Caki2 (cell line): ENCODE measurements at places on chromosomes 1 and 21. TPM values are rescaled to one million over a fixed set of nuclear protein-coding genes. Genes with fewer than 3 reads are reported as not detected.

- DNase-seq: no peak
Observed at GRCh38 chr1:213899413-213899812, 88.4 kb upstream of the PROX1 start.

DNA sequence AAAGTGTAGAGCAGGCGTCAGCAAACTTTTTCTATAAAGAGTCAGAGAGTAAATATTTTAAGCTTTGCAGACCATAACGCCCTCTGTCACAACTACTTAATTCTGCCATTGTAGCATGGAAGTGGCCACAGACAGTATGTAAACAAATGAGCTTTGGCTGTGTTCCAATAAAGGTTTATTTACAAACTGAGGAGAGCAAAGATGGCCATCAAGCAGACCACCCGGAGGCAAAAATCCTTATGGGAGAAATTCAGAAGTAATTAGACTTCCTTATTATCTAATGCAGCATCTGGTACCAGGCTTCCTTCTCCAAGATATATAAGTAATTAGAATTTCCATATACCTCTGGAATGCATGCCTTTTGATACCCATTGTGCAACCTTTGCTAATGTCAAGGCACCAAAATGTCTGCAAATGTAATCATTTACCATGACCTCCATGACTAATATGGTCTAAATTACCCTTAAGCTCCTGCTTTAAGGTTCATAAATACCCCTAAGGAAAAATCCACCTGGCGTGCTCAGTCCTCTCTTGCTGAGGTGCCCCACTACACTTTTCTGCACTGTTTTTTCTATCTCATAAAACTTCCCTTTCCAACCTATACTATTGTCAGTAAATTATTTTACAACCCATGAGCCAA, 377.8 kb downstream of the MATN1 start:
- DNase-seq: peak; percentile 93

GRCh38 chr1:22118291-22118992, 24.5 kb downstream of the WNT4 start:
- DNase-seq: no peak

DNA sequence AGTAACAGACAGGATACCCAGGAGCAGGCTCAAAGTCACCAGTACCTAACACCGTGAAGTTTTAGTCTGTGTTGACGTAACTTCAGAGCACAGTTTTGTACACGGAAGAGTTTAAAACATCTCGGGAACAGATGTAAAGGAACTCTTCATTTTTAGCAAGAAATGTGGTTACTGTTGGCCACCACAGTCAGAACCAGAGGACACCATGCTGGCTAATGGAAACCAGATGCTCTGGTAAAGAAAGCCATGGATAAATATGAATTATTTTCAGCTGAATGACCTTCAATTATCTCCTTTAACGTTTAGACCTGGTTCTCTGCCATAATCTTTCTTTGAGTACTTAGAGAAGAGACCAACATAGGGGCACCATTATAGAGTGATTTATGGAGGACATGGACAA, 115.9 kb downstream of the NTMT2 start:
- DNase-seq: no peak

DNA sequence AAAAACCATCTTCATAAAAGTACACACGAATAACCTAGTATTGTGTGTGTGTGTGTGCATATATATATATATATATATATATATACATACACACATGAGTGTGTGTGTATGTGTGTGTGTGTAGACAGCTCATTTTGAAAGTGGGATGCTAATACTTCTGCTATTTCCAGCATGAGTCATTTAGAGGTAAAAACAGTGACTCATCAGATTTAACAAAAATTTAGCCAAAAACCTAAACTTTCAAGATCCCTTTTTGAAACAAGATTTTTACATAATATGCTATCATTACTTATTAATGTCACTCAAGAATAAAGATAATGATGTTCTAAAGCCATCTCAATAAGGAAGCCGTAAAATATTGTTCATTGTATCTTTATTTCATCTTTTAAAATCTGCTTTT, 35.6 kb upstream of the ADGRL4 start:
- DNase-seq: no peak

DNA sequence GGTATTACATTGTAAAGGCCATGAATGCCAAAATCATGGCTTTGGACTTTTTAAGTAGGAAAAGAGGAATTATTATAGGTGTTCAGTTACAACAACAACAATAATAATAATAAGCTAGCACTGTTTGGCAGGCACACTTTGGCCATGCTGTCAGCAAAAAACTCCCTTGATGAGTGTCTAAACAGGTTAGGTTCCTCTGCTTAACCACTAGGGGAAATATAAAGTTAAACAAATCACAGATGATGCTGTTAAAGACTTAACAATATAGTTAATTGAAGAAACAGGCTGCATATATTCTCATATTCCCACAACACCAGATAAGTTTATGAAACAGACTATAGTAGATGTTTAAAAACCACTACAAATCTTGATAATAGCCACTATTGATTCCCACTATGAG, 46.4 kb downstream of the RGS21 start:
- DNase-seq: no peak

RPRD2 gene
- 3.1 and 3.2 TPM in 2 replicates for total RNA-seq

RPTN gene
- total RNA-seq: not detected in 2 replicates

- DNase-seq: peak; percentile 93
Observed at GRCh38 chr21:16588433-16588860, 858.7 kb downstream of the USP25 start.

GRCh38 chr1:204128464-204128963, 23.3 kb downstream of the ETNK2 start:
- peak; percentile 25 for DNase-seq

GRCh38 chr1:105102371-105102770, 1352.7 kb downstream of the AMY1C start:
- no peak for DNase-seq

- no peak for DNase-seq
Observed at GRCh38 chr1:203465146-203465798, 10.3 kb upstream of the PRELP start.

CCDC24 gene
- 24.9 and 31.2 TPM in 2 replicates for total RNA-seq

- DNase-seq: no peak
Observed at GRCh38 chr1:198015309-198015708, 98.1 kb downstream of the LHX9 start.

- DNase-seq: no peak
Observed at GRCh38 chr1:52592637-52593323, 9.4 kb upstream of the GPX7 start.

DNA sequence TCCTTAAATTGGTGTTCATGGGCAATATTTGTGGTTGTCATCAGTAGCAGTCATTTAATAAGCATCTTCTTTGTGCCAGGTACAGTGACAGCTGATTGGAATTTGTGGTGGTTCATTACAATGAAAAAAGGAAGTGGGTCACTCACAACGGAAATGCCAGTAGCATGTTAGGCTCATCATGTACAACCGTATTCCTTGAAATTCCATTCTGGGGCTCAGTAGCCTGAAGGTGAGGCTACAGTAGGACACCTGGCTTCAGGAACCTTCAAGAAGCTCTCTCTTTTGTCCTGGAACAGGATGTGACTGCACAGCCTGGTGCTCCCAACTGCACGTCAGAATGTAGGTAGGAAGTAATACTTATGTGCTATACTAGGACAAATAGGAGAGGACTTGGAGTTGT, 93.9 kb downstream of the ST3GAL3 start:
- DNase-seq: no peak

COQ8A gene
- total RNA-seq: 7.7 and 12.2 TPM in 2 replicates

DNA sequence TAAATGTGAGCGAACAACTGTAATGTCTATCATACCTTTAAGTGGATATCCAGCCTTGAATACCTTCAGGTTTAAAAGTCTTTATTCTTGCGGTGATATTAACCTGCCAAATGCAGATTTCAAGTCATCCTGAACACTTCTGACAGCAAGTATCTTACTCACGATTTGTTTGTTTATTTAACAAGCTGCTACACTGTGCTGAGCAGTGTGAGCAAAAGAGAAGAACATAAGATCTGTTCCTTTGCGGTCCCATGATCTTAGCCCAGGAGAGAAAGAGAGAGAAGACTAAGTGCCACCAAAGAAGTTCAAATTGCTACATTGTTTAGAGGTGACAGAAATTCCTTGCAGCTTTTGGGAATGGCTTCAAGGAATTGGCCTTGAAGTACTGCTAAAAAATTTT, 9.5 kb upstream of the IL24 start:
- no peak for DNase-seq

ANGEL2 gene
- 28.5 and 38.5 TPM in 2 replicates for total RNA-seq

WNT9A gene
- 1.1 and 2.7 TPM in 2 replicates for total RNA-seq

- peak; percentile 62 for DNase-seq
Observed at GRCh38 chr1:45512641-45513054, 9.0 kb downstream of the PRDX1 start.

NGF gene
- not detected in 2 replicates for total RNA-seq

- no peak for DNase-seq
Observed at GRCh38 chr1:241215203-241215602, 141.8 kb downstream of the RGS7 start.

DNA sequence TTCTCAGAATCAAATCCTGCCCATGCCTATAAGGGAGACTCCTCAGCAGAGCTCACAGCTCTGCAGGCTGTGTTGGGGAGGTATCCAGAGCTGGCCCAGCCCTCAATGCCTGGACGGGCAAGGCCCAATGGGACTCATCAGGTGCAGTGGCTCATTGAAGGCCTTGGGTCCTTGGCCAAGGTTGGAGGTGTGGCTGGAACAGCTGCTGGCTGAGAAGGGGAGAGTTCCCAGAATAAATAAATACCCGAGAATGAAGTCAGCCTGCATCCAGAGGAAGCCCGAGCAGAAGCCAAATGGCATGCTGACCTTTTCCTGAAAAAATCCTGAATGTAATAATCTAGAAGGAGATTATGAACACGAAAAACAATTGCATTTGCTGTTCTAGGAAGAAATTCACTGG, 25.2 kb upstream of the IKBKE start:
- DNase-seq: no peak

- DNase-seq: no peak
Observed at GRCh38 chr1:181061891-181062835, 26.3 kb upstream of the IER5 start.

GRCh38 chr1:30588311-30589073, 134.9 kb downstream of the MATN1 start:
- no peak for DNase-seq

GRCh38 chr1:199868777-199869176, 158.7 kb upstream of the NR5A2 start:
- DNase-seq: no peak

PHACTR4 gene
- total RNA-seq: 4.2 and 6.1 TPM in 2 replicates

PKP1 gene
- total RNA-seq: not detected in 2 replicates

GRCh38 chr1:38053416-38054091, 7.0 kb upstream of the POU3F1 start:
- DNase-seq: no peak
